Activated CD8-positive, alpha-beta T cell treated with anti-CD3 and anti-CD28 coated beads, Interleukin-2, amount 10 ng/mL, durations not matched to agents 7 days and 5 days (primary cell): ENCODE measurements at places on chromosomes 4 and X. TPM values are rescaled to one million over a fixed set of nuclear protein-coding genes. Genes with fewer than 3 reads are reported as not detected.

- no peak for DNase-seq
Observed at GRCh38 chr4:8725845-8726244, 133.3 kb downstream of the CPZ start.

- DNase-seq = no peak
Observed at GRCh38 chrX:134572816-134573682, 85.2 kb downstream of the PLAC1 start.

DNA sequence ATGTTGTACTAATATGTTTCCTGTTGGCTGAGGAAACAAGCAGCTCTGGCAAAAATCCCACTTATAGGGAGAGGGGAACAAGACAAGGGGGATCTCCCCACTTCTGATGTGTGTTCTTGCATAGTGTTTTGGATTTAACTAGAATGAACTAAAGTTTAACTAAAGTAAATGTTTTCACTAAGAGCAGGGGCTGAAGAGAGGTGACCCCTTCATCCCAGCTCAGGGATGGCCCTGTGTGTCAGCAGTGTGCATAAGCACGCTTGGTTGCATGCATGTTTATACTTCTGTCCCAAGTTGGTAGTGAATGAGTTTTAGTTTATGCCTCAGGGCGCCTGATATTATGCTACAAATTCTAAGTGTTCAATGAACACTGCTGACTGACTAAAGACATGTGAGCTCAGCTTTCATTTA is 169.4 kb downstream of the MGST2 start:
- DNase-seq = no peak

GRCh38 chr4:118772081-118772766 is 63.7 kb downstream of the SEC24D start:
- no peak for DNase-seq

DNA sequence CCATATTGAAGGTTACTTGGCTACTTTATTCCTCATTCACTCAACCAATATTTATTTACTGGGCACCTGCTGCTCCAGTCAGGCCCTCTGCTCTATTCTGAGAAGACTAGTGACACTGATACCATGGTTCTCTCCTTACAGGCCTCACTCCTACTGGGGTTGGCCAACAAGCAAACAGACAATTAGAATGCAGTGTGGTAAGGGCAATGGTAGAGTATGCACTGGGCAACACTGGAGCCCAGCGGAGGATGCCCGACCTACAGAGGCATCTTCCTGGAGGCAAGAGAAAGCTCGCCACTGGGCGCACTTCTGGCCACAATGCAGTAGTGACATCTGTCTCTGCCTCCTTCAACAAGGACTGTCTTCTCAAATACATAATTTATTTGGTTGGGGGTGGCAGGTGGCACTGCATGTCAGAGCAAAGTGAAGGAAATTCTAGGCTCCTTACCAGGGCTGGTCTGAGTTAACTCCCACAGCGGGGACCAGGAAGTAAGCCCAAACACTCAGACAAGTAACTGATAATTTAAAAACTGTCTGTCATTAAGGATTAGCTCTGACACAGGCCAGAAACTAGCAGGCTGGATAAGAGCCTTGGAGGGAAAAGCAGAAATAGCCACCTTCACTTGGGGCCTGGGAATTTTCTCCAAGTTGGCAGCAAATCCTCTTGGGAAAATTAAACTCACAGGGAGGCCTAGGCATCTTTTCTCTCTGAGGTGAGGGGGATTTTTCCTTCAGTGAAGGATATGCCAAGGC is 150.7 kb upstream of the EOLA2 start:
- no peak for DNase-seq

DNA sequence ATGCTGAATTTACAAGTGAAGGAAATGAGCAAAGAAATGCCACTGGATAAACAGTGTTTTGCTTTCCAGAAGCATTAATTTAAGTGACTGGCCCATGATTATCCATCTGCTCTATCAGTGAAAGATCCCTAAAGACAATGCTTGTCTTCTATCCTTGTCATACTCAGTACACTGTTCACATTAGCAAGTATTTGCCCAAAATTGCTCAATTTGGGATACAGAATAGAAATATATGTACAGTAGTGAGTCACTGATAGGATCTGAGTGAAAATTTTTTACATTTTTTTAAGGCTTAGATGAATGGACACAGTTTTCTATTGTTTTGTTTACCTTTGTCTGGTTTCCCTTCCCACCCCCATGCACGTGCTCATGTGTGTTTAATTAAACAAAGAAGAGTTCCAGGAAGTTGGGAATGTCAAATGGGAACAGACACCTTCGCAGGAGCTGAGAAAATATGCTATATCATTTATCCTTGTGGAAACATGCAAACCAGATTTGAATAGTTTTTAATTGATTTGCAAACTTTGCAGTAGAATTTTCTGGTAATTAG is 656.3 kb downstream of the RPA4 start:
- DNase-seq = no peak

DNA sequence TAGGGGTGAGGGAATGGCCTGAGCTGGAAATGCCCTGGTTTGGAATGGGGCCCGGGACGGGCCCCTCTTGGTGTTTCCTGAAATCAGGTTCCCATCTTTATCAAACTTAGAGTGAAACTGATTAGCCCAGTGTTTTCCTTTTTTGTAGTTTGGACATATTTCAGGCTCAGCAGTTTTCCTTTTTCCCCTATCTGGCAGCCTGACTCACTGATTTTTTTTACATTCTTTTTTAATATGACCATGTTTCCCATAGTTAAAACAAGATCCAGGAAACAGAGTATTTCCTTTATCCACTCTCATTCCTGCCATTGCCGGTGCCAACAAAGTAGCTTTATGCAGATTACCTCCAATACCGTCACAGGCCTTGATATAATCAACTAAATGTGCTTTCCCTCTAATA is 20.5 kb upstream of the C4orf17 start:
- no peak for DNase-seq

DNA sequence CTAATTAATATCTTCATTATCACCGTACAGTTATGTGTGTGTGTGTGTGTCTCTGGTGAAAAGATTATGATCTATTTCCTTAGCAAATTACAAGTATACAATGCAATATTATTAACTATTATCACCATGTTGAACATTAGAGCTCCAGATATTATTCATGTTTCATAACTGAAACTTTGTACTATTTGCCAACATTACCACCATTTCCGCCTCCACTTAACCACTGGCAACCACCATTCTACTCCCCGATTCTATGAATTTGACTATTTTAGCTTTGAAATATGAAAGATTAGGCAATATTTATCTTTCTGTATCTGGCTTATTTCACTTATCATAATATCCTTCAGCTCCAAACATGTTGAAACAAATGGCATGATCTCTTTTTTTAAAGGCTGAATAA is 717.9 kb downstream of the ARAP2 start:
- no peak for DNase-seq

DNA sequence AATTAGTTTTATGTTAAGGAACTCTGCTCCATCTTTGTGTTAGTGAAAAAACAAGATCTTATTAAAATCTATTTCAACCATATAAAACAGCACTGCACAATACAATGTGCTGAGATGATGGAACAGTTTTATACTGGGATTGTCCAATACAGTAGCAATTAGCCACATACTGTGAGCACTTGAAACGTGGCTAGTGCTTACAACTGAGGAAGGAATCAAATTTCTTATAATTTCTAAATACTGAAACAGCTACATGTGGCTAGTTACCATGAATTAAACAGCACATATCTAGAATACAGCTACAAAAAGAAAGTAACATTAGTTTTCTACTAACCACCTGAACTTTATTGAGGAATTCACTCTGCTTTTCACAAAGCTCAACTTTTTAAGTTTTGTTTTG is 14.7 kb downstream of the NFXL1 start:
- DNase-seq = no peak

- no peak for DNase-seq
Observed at GRCh38 chr4:71549516-71550160, 210.8 kb downstream of the SLC4A4 start.

DNA sequence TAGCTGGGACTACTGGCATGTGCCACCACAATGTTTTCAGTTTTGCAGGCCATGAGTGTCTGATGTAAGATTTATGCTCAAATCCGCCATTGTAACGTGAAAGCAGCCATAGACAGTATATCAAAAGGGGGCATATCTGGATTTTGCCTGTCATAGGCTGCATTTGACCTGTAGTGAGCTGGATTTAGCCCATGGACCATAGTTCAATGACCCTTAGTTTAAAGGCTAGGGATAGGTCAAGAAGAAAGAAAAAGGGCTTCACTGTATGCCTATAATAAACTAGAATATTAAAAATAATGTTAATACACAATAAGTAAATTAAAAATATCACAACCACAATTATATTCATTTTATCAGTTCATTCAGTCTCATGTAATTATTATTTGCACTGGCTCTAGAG is 181.8 kb downstream of the STIM2 start:
- no peak for DNase-seq

GRCh38 chr4:80532674-80533333 is 197.3 kb downstream of the CFAP299 start:
- no peak for DNase-seq

GRCh38 chrX:122245175-122245574 is 938.9 kb upstream of the GRIA3 start:
- DNase-seq = no peak

The AFF1 gene
- total RNA-seq = 47.8 TPM

The LCORL gene
- 14.4 TPM for total RNA-seq

The DCAF8L2 gene
- total RNA-seq = not detected

The MAD2L1 gene
- 68.4 TPM for total RNA-seq

The PCDH11X gene
- total RNA-seq = not detected

The CT45A2 gene
- not detected for total RNA-seq

The SLITRK4 gene
- total RNA-seq = not detected

The GAB3 gene
- 9.9 TPM for total RNA-seq

The ERAS gene
- not detected for total RNA-seq

The FHL1 gene
- 14.4 TPM for total RNA-seq

The ALB gene
- total RNA-seq = not detected
